Cardiac ventricle fibroblast (primary cell): ENCODE measurements at places on chromosomes 1 and 21. TPM values are rescaled to one million over a fixed set of nuclear protein-coding genes. Genes with fewer than 3 reads are reported as not detected.

The CTSE gene
- not detected in 2 replicates for total RNA-seq

The OR2L13 gene
- not detected in 2 replicates for total RNA-seq

The MTR gene
- total RNA-seq = 21.2 and 21.5 TPM in 2 replicates

The ADAMTS5 gene
- 8.4 and 8.7 TPM in 2 replicates for total RNA-seq

The KIF26B gene
- total RNA-seq = 5.9 and 6.3 TPM in 2 replicates

The SELL gene
- 0.12 and 0.34 TPM in 2 replicates for total RNA-seq
